NCI-H446 (cell line): ENCODE measurements at places on chromosomes 3 and 15.
A peak's percentile ranks its signal among the peaks of the same experiment; 100 is the strongest.

- no peak for DNase-seq
Observed at GRCh38 chr15:55989383-55989782, 4.0 kb downstream of the NEDD4 start.

- no peak for DNase-seq
Observed at GRCh38 chr3:51610708-51611107, 60.3 kb upstream of the TEX264 start.

GRCh38 chr3:58833491-58833890, 166.9 kb upstream of the FAM3D start:
- no peak for DNase-seq

DNA sequence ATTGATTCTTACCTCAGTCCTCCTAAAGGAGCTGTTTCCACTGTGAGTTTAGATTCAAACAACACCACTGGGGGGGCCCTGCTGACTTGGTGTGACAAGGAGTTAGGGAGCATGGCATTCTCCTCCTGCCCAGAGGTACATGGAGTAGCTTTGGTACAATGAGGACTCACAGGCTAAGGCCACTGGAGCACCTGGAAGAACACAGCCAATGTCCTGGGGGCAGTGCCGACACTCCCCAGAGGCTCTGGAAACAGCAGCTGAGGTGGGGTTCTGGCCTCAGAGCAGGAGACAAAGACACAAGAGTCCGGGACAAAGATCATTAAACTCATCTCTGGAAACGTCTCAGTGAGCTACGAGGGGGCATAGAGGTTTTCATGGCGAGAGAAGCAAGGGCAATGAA, 69.7 kb upstream of the POMGNT2 start:
- no peak for DNase-seq

DNA sequence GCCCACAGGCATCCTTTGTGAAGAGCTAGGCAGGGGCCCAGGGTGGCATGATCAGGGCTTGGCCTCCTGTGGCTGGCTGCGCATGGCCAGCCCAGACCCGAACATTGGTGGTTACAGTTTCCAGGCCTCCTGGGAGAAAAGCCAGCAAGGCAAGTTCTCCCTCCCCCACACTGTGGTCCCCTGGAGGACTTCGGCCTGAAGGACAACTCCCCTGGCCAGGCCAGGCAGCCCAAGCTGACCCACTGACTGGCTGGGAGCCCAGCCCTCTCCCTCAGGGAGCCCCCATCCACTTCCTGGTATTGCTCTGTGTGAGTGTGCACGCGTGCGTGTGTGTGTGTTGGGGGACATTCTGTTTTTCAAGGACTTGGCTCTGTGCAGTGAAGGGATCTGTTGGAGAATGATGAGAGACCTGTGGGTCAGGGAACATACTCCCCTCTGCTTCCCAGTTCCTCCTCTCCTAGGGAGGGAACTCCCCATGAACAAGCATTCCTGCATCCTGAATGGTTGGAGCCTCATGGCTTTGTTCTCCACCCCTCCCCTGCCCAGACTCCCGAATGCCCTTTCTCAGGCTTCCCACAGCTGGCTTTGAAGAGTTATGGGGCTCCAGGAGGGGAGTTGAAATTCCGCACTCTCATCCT, 29.5 kb downstream of the CORO2B start:
- DNase-seq: no peak

DNA sequence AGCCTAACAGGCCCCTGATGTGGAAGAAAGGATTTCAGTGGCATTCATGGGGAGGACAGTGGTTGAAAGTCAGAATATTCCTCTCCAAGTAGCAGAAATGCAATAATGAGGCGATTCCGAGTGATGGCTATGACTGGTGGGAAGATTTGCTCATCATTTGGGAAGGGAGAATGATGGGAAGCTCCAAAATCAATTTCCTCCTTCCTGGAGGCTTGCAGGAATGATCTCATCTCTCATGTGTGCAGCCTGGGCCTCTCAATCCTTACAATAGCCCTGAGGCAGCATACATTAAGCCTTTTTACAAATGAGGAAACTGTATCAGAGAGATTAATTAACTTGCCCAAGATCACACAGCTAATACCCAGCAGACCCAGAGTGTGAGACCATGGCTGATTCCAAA, 58.7 kb downstream of the BOC start:
- DNase-seq: peak; percentile 61

- no peak for DNase-seq
Observed at GRCh38 chr15:61818801-61819200, 241.4 kb downstream of the VPS13C start.
